ENCODE measurements at places on chromosomes 6 and 20. TPM values are rescaled to one million over a fixed set of nuclear protein-coding genes. Genes with fewer than 3 reads are reported as not detected.

DNA sequence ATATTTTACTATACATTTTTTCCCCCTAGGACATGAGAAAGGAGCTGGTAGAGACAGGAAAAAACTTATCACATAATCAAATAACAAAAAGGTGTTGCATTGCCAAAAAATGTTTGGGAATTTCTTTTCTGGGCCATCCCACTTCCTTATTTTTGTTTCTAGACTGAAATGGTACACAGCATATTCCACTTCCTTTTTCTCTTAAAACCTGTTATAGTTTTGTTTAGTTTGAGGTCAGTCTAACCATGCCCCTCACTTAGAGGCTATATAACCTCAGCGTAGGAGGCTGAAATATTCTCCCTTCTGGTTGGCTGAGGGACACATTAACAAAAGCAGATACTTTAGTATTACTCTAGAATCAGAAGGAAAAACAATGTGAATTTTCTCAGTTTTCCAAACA, 323.9 kb downstream of the GJA1 start:
- DNase-seq = no peak

- peak; percentile 24 for DNase-seq
These were observed 59.5 kb downstream of the ZMYND8 start for GRCh38 chr20:47296950-47297349.

Gene ASIP
- not detected for total RNA-seq

Gene GPLD1
- 6.2 TPM for total RNA-seq

Gene METTL24
- not detected for total RNA-seq

DNA sequence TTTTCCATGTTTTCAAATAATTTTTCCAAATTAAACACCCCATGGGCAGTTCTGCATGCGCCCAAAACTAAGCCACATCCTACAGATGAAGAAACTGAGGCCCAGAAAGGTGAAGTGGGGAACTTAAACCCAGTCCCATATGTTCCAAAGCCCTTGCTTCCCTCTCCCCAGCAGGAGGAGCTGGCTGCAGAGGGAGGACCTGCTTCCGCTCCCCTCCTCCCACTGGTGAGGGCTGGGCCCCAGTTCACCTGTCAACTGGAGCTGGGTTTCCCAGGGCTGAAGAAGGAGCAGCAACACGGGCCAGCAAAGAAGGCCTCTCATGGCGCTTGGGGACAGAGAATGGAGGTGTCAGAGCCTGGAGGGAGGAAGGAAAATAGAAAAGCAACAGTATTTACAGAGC, 1.4 kb upstream of the RBPJL start:
- DNase-seq = no peak

Gene SIRPB1
- 1.3 TPM for total RNA-seq

DNA sequence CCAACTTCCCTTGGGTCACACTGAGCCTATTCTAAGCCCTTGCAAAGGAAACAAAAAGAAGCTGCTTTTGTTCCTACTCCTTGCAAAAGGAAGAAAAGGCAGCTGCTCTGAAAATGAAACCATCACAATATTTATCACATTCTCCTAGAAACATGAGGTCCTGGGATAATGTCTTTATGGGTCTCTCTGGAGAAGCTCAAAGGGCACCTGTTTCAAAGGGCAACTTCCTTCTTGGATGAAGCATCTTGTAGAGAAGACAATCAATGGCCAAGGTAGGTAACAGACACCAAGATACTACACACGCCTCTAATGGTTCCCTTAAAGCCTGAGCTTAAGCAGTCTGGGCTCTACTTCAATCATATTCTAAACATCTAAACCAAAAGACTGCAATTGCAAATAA, 10.4 kb downstream of the ELOVL5 start:
- no peak for DNase-seq

DNA sequence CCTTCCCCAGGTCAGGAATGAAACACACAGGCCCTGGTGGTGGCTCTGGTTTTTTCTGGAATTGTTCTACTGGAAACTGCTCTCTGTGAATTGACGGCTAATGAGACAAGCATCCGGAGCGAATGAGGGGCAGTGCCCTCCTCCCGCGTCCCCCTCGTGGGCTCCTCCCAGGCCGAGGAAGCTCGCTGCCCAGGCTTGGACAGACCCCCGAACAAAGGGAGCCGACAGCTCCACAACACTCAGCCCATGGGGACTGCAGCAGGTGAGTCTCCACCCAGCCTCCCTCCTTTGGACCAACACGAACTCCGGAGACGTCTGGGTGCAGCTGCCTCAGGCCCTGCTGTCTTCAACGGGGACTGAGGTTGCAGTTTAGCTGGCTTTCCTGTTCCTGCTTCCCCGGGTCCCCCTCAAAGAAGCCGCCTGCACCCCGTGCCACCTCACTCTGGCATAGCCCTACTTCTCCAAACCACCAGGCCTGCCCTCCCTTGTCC, 31.3 kb upstream of the AFDN start:
- DNase-seq = no peak

DNA sequence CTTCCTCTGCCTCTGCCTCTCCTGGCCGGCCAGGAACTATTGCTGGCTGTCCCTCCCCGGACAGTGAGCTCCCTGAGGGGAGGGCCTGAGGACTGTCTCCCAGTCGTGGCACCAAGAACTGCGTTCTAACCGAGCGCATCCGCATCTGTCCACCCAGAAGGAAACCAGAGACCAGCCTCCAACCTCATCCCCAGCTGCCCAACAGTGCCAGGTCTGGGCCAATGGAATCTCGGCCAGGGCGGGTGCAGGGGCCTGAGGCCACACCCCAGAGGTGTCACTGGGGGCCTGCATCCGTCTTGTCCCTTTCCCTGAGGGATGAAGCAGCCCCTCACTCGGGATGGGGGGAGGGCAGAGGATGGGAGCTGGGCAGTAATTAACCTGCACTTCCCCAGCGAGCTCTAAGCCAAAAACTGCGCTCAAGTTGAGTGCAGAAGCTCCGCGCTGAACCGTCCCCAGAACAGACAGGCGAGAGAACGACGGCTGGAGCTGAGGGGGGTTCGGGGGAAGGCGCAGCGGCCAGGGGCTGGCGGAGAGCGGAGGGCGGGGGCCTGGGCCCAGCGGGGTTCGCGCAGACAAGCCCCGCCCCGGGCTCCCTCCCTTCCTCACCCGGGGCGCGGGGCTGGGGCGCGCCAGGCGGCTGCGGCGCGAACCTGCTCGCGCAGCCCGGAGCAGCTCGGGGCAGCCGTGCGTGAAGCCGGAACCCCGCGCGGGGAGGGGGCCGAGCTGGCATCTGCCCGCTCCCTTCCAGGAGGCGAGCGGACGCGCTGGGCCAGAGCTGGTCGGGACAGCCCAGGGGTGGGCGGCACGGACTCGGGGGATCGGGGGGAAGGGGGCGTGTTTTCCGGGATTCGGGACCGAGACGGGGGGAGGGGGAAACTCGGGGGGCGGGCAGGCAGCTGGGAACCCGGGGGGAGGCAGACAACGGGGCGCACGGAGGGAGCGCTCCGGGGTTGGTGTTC, 1.4 kb downstream of the TFEB start:
- DNase-seq = peak; percentile 93

Gene LRP11
- 1.2 TPM for total RNA-seq

DNA sequence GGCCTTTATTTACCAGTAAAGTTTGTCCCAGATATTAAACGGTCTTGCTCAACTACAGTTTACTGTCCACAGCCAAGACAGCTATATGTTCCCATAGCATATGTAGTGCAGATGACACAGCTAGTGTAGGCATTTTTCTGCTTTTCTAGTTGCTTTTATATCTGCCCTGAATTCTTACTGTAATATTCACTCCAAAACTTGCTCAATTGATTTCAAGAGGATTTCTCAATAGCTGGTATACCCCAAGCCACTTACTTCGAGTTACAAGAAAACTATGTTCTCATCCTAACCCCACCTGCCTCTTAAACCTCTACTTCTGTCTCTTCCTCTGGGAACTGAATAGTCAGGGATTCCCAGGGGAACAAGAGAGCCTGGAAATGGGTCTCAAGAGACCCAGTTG, 18.9 kb upstream of the ROS1 start:
- DNase-seq = no peak

DNA sequence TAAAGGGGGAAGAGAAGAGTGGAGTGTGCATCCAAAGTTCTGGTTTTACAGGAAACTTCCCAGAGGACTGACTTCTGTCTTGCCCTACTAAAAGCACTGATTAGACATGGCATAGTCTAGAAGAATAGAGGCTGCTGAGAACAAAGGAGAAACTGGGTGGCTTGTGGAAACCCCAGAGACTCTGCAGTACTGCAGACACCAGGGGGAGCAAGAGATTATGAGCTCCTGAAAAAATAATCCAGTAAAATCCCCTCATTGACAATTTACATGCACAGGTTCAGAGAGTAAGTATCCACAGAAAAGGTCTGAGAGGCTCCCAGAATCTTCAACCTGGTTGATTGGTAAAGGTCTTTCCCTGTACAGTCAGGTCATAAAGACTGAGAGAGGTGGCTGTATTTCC, 48.7 kb upstream of the CLVS2 start:
- no peak for DNase-seq

- peak; percentile 25 for DNase-seq
These were observed 75.9 kb upstream of the GATA5 start for GRCh38 chr20:62551407-62552323.

Gene PSMB9
- total RNA-seq = 181 TPM

Gene ENPP5
- 0.68 TPM for total RNA-seq

Gene CDK19
- total RNA-seq = 44.8 TPM

- no peak for DNase-seq
These were observed 13.8 kb downstream of the SYNJ2 start for GRCh38 chr6:157995458-157995857.

GRCh38 chr20:57695940-57696339, 13.9 kb downstream of the PMEPA1 start:
- no peak for DNase-seq

Gene HSPA1A
- total RNA-seq = 61.2 TPM

DNA sequence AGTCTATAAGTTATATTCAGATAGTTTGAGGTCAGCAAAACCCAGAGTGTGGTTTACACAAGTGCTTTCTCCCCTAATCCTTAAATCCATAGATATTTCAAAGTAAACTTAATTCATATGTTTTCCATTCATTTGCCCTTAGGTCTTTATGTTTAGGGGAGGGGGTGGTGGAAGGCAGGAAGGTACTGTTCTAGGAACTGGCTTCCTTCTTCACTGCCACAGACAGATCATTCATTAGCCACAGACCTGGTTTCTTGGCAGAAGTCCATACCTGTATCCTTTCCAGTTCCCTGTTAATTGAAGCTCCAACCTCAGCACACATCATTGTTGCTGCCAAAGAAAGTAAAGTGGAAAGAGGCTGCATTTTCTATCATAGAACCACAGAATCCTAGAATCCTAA, 123.0 kb downstream of the AIG1 start:
- no peak for DNase-seq

DNA sequence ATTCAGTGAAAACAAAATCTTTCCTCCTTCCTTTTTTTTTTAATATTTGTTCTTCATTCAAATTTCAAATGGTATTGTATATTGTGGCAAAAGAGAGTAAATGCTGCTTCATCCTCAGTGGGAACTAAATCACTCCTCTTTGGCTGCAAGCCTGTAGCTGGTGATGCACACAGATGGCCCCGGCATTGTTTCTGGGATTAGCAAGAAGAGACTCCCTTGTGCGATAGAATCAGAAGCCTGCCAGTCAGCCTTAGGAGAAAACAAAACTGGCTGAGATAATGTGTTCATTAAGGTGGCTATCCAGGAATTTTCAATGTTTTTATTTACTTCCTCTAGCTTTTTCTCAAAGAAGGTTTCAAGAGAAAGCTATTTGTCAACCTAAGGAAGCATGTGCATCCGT, 20.7 kb upstream of the ELOVL2 start:
- DNase-seq = no peak

GRCh38 chr6:108739496-108740330, 108.5 kb upstream of the ARMC2 start:
- DNase-seq = no peak

DNA sequence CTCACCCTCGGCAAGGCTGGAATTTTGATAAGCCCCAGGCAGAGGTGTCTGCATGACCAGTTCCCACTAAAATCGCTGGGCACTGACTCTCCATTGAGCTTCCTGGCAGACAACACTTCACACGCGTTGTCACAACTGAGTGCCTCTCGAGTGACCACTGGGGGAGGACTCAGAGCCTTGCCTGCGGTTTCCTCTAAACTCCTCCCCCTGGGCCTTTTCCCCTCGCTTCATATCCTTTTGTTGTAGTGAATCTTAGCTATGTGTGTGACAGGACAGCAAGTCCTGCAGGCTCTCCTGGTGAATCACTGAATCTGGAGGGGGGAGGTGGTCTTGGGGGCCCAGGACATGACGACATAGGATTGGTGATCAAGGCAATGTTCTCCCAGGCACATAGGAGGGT, 670.8 kb downstream of the PRKN start:
- DNase-seq = no peak

Gene MLIP
- total RNA-seq = not detected

Gene PRSS16
- total RNA-seq = 2.0 TPM

DNA sequence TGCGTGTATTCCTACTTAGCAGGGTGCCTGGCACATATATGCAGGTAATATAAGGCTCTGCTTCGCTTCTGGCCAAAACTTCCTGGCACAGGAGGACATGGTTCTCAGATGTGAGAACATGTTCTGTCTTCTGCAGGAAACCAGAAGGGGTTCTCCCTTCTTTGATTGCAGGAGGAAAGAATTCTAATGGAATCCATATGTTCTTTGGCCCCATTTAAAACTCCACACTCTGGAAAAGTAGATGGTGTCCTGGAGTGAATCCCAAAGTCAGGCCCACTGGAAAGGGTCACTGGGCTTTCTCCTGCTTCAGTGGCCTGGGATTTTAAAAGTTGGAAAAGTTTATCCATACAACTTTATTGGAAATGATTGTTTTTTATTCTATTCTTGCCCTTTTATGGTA, 16.4 kb upstream of the CYP24A1 start:
- no peak for DNase-seq

Gene PAX1
- not detected for total RNA-seq

GRCh38 chr20:1975291-1975690, 18.6 kb downstream of the PDYN start:
- no peak for DNase-seq

DNA sequence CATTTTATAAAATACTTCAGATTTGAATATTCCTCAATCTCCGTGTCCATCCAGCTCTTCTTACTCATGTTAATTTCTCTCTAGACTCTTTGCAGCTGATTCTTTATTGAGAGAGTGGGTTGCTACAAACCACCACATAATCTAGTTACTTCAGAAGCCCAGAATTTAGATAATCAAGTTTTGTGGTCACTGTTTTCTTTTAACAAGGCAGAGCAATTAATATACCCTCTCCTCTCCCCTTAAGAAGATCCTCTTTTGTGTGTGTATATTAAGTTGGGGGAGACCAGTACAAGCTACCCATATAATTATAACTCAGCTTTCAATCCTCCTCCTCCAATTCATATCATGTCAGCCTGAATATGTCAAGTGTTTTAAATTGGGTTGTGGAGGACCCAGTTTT, 95.1 kb downstream of the IRAK1BP1 start:
- DNase-seq = no peak

Gene PDE7B
- total RNA-seq = 9.2 TPM

GRCh38 chr6:159126590-159126989, 42.6 kb upstream of the FNDC1 start:
- DNase-seq = peak; percentile 36

DNA sequence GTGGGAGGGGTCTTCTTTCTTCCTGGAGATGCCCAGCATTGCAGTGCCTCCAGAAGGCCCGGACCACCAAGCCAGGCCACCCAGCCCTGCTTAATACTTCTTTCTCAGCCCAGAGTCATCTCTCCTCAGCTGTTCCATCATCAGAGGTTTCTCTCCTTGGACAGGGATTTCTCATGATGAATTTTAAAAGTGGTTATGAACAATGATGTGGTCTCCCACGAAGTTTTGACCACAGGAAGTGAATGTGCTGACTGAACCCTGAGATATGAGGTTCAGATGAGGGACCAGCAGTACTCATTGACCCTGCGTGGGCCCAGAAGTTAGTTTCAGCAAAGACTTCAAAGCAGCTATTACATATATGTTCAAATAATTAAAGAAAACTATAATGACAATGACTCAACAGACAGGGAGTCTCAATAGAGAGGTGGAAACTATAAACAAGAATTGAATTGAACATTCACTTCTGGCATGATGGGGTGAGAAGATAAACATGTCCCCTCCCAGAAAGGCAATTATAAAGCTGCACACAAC, 114.5 kb upstream of the SLC22A16 start:
- no peak for DNase-seq

All from B cell (primary cell).